ENCODE measurements at places on chromosomes 16 and 17.

DNA sequence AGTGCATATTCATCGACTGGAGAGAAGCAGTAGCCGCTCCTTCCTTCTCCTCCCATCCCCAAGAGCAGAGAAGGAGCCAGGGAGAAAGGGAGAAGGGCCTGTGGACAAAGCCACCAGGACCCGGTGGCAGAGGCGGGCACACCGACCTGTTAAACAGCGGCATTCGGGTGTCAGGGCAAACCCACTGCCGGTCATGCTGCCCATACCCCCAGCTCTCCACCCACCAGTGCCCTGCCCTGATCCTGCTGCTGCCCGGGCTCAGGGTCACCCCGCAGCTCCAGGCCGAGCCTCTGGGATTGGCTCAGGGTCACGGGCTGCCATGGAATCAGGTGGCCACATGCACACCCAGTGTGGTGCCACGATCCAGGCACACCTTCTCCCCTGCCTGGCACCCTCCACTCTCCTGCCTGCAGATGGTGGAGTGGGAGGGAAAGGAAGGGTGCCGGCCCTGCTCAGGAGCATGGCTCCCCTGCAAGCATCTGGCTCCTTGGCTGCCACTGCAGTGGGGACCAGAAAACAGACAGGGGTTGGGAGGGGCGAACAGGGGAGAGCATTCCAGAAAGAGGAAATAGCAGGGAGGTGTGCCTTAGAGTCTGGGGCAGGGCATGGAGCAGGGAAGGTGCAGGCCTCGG, 18.3 kb upstream of the RASD1 start:
- DNase-seq = no peak

- peak; percentile 27 for DNase-seq
Measured at GRCh38 chr17:60253048-60253447, 103.3 kb downstream of the CA4 start.

- no peak for DNase-seq
Measured at GRCh38 chr16:27448532-27449433, 46.8 kb downstream of the IL21R start.

- DNase-seq = peak; percentile 59
Measured at GRCh38 chr16:74521691-74522090, 85.2 kb downstream of the GLG1 start.

- DNase-seq = peak; percentile 66
Measured at GRCh38 chr17:7538891-7539545, 9.8 kb upstream of the TNFSF12 start.

GRCh38 chr16:30186782-30187555, 3.6 kb downstream of the CORO1A start:
- DNase-seq = peak; percentile 30

DNA sequence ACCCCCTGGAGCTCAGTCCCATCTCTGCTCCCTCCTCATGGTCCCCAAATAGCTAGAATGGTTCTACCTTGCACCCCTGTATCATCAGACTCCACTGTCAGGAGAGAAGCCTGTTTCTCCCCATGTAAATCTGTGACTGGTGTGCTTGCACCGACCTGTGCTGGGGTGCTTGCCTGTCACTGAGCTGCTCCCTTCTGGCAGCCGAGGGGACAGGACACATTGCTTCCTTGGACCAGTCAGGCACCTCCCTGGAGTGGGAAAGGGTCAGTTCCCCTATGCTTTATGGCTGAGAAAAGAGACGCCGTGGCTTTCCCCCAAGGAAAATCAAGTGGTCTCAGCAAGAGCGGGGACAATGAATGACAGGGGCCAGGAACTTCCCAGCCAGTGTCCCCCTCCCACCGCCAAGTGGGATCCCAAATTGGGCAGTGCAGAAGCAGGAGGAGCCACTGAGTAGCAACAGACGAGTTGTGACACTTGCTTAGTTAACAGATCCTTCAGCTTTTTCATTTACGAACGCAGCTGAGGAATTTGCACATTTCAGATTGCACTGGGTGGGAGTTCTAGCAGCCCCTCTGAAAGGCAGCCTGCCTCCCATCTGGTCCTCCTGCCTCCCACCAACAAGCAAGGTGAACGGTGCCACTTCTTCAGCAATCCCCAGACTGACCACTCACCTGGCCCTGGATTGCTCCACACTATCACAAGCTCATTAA, 156.4 kb downstream of the KATNIP start:
- no peak for DNase-seq

DNA sequence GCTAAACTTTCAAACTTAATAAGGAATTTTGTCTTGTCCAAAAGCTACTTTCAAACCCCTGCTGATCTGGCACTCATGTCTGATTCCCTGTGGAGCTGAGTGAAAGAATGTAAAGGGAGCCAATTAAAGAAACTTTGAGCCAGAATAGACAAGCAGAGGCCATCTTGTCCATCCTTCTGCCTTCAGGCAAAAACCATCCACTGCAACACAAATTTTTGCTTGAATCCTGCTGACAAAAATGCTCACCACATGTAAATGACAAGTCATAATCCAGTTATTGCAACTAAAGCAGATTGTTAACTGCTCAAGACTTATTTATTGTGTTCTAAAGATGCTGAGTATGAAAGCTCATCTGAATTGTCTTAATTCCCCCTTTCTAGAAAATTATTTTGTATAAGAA, 124.0 kb upstream of the HLF start:
- DNase-seq = no peak

DNA sequence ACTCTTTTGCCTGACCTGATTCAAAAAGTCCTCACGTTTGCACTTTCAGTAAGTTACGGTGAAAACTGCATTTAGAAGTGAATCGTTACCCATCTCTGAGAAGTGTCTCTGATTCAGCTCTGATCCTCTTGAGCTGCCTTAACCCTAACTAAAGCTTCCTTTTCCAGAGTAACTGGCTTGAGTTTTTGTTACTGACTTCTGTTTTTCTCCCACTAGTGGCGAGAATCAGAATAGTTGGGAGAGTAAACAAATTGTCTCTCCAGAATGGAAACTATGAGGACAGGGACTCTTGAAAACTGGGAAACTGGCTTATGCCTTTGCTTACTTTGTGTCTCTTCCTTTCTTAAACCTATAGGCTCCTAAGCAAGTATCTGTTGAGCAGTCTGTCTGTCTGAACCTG, 31.3 kb upstream of the KPNB1 start:
- peak; percentile 58 for DNase-seq

GRCh38 chr17:80843741-80844156, 147.9 kb upstream of the CHMP6 start:
- no peak for DNase-seq

DNA sequence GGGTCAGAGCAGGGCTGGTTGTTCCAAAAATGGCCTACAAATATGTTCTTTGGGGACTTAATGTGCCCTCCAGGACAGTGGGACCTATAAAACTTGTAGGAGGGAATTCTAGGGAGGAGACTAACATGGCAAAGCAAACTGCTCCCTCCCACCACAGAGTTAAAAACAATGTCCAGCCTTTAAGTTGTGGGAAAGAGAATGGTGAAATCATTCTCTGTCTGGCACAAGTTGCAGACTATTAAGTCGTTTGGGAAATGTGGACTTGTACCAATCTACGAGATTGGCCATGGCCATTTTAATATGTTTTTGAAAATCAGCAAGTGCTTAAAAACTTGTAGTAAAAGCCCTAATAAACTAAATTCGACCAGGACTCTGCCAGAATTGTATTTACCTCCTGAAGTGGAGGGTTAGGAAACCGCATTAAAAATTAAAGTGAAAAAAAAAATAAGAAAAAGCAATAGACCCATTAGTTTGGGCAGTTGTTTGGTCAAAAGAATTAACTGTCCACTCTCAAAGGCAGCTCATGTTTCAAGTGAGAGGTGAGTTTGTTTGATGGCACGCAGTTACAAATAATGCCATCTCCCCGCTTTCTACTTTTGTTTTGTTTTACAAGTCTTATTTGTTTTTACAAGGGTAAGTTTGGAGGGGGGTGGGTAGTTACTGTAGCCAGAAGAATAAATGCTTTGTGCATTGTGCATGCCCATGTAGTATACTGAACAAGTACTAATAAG, 32.4 kb downstream of the ANKFN1 start:
- DNase-seq = peak; percentile 72

DNA sequence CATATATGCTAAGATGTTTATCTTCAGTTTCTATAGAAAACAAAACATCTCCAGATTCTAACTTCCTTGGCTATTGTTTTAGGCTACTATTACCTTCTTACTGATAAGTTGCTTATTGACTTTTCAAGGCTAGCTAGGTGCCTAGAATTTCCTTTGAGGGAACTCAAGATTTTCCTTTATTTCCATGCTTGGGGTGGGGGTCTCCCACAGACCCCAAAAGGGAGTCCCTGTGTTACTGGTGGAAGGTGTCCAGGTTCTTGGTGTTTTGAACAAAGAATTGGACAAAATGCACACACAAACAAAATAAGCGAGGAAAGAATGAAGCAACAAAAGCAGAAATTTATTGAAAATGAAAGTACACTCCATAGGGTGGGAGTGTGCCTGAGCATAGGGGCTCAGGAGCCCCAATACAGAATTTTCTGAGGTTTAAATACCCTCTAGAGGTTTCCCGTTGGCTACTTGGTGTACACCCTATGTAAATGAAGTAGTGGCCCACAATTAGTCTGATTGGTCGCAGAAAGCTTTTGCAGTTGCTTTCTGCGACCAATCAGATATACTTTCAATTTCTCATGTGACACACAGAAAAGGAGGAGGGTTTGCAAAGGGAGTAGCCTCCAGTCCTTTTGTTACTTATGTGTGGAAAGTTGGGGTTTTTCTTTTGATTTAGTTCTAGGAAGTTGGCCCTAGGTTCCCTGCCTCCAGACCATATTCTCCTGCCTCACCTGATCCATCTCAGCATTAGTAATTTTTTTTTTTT, 67.5 kb downstream of the MARF1 start:
- DNase-seq = no peak

- DNase-seq = no peak
Measured at GRCh38 chr17:77915594-77916021, 42.9 kb upstream of the TNRC6C start.

- DNase-seq = no peak
Measured at GRCh38 chr17:16515933-16516332, 23.9 kb upstream of the LRRC75A start.

- no peak for DNase-seq
Measured at GRCh38 chr16:28258567-28258966, 33.8 kb upstream of the SBK1 start.

DNA sequence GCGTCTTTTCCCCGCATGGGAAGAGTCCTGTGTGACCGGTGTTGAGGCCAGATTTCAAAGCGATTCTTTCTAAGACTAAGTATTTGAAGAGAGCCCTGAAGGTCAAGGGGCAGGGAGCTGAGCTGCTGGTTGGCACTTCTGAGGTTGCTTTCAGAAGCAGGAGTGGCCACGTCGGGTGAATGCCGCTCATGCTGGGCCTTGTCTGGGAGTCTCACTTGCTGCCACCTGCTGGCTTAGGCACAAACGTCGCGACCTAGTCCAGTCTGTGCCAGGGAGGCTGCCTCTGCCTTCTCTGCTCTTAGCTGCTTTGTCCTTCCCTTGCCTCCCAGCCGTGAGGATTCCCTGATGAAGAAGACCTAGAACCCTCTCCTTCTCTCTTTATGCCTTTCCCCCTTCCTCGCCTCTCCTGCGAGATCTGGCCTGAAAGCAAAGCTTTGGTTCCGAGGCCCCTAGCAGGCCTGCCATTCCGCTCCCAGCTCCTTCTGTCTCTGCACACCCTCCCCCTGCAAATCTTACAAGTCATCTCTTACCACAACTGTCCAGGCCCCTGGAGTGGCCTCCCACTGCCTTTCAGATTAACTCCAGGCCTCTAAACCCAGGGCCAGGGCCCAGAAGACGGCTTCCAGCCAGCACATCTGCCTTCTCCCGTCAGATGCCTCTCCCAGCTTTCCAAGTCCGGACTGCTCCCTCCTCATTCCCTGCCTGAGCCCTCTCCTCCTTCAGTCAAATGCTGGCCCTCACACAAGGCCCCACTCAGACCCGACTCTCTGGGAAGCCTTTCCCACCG, 11.4 kb downstream of the CTNS start:
- DNase-seq = peak; percentile 70

GRCh38 chr16:29024278-29024677, 39.4 kb downstream of the LAT start:
- no peak for DNase-seq

- no peak for DNase-seq
Measured at GRCh38 chr17:79033046-79033616, 9.2 kb downstream of the C1QTNF1 start.

DNA sequence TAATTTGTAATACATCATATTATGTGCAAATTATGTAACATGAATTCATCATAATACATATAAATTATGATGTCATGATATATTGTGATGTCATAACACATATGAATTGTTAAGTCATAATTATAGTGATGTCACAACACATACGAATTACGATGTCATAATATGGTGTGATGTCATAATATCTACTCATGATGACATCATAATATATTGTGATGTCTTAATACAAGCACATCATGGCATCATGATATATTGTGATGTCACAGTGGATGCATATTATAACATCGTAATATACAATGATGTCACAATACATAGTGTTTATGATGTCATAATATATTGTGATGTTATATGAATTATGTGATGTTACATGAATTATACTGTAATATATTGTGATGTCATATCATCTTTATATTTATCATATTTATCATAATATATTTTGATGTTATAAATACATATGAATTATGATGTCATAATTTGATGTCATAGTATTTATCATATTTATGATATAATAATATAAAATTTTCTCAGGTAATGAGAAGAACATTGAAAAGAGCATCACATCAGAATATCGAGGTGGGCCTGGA, 1793.0 kb downstream of the TP53TG3F start:
- peak; percentile 3 for DNase-seq

GRCh38 chr17:30332057-30332542, 1.8 kb downstream of the TMIGD1 start:
- DNase-seq = peak; percentile 92

- peak; percentile 75 for DNase-seq
Measured at GRCh38 chr17:75088465-75089417, 987 bp downstream of the SLC16A5 start.

GRCh38 chr16:83046664-83047063, 419.9 kb downstream of the CDH13 start:
- no peak for DNase-seq

GRCh38 chr16:81080233-81080632, 3.2 kb upstream of the C16orf46 start:
- DNase-seq = no peak

DNA sequence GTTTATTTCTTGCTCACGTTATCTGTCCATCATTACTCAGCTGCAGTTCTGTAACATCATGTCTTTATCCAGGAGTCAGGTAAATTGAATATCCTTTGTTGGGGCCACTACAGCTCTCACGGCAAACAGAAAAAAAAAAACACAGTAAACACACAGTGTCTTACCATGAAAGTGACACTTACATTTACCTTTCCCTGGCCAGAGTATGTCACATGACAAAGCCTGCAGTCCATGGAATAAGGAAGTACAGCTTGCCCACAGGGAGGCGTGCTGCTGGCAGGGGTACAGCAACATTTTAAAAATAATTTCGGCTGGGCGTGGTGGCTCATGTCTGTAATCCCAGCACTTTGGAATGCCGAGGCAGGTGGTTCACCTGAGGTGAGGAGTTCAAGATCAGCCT, 85.7 kb upstream of the HS3ST4 start:
- no peak for DNase-seq

DNA sequence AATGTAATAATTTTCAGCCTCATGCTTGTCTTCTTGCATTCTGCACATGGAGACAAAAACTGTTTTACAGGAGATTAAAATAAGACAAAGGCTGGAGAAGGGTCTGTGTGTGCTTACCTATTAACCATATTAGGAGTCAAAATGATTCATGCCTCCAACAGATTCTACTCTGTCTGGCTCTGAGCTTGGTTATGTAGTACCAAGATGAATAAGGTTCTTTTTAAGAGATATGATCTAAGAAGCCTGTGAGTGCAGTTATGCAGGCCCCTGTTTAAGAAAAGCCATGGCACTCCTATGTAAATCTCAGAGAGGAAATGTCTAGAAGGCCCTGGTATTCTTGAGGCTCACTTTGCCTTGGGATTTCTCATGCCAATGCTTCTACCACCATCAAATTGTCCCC, 486.6 kb upstream of the CDH11 start:
- no peak for DNase-seq
